ENCODE measurements at places on chromosomes 3 and 15.
A peak's percentile ranks its signal among the peaks of the same experiment; 100 is the strongest.

GRCh38 chr3:60048447-60048848 is 998.6 kb upstream of the CFAP20DC start:
- no peak for DNase-seq

GRCh38 chr3:87206635-87207034 is 20.5 kb upstream of the CHMP2B start:
- no peak for DNase-seq

- DNase-seq: peak; percentile 31
These were observed 39.2 kb downstream of the MBNL1 start for GRCh38 chr3:152307829-152308474.

- no peak for DNase-seq
These were observed 175.0 kb downstream of the RPLP1 start for GRCh38 chr15:69627548-69628158.

DNA sequence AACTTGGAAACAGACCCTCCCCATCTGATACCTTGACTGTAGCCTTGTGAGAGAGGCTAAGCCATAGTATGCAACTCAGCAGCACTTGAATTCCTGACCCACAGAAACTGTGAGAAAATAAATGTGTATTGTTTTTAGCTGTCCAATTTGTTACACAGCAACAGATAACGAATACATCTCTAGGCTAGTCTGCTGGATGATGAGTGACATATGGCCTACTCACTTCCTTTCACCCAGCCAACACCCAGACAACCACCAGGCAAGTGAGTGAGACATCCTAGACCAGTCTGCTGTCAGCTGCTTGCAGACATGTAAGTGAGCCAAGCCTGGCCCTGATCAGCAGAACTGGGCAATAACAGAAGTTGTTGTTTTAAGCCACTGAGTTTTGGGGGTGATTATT is 19.2 kb upstream of the SMAD6 start:
- DNase-seq: peak; percentile 40

GRCh38 chr3:136658946-136659682 is 93.1 kb downstream of the STAG1 start:
- DNase-seq: peak; percentile 79

- DNase-seq: peak; percentile 33
These were observed 40.5 kb downstream of the DPPA2 start for GRCh38 chr3:109275702-109276293.

GRCh38 chr3:9809615-9810432 is at the start of gene TTLL3:
Gene TTLL3 (plus strand): TSS chr3:9810262. CDS start chr3:9810662, 400 bp downstream.
- peak; percentile 64 for DNase-seq

DNA sequence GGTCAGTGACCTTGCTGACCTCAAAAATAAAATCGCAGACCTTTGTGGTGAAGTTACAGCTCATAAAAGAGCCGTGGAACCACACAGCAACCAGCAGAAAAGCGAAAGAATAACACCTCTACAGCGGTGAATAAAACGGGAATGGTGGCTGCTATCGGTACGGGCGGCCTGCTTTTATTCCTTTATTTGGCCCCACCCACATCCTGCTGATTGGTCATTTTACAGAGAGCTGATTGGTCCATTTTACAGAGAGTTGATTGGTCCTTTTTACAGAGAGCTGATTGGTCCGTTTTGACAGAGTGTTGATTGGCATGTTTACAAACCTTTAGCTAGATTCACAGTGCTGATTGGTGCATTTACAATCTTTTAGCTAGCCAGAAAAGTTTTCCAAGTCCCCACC is 80.7 kb upstream of the ATP10A start:
- no peak for DNase-seq

GRCh38 chr3:50542177-50543034 is 25.1 kb downstream of the C3orf18 start:
- DNase-seq: peak; percentile 41

GRCh38 chr15:31398677-31399301 is 72.2 kb downstream of the KLF13 start:
- DNase-seq: no peak

GRCh38 chr15:66849393-66849745 is 147.3 kb downstream of the SMAD6 start:
- DNase-seq: no peak

DNA sequence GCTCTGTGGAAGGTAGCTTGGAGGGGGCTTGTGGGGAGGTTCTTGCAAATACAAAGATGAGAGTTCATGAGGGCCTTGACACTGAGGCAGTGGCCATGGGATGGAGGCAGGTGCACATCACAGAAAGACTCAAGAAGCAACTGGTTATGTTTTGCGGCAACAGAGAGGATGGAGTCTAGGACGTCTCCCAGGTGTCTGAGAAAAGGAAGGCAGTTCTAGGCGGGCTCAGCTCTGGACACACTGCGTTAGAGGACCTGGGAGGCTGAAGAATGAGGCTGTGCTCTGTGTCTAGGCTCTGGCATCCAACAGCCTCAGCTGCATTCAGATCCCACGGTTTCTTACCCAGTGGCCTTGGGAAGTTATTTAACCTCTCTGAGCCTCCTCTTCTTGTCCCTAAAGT is 23.5 kb downstream of the NOX5 start:
- no peak for DNase-seq

DNA sequence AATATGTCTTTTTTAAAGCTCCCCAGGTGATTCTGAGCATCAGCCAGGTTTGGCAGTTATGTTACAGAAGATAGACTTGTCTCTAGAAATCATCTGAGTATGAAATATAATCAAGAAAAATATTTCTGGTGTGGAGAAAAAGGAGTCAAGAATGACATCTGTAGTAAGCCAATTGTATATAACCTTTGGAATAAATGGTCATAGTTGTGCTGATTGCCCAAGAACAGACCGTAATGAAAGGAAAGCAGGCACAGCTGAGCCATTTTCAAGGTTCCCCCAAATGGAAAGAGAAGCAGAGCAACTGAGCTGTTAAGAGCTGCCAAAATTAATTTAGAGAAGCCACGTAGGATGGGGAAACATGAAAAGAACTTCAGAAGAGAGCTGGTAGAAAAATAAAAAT is 26.6 kb downstream of the GOLM2 start:
- DNase-seq: no peak

DNA sequence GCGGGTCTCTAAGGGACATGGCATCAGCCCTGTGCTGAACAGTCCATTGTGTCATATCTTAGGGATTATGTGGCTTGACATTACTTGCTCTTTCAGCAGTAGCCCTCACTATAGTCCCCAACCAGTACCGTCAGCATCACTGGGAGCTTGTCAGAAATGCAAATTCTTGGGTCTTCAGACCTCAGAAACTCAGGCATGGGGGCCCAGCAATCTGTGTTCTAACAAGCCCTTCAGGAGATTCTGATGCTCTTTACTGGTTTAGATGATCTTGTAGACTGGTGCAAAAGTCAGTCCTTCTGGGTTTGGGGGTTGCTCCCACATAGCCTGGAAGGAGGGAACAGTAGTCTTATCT is 39.0 kb upstream of the TRAK1 start:
- no peak for DNase-seq

DNA sequence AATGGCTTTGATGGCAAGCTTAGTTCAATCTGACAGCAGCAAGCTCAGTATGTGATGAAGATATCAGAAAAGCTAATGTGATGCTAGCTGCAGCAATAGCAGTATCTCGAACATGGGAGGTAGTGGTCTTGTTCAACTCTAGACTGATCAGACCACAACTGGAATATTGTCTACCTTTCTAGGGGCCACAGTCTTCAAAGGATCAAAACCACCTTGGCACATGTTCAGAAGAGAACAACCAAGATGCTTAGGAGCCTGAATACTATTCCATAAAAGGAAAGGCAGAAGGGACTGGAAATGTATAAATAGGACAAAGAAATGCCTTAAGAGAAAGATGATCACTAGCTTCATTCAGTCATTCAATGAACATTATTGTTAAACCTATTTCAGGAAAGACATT is 2.3 kb downstream of the C3orf70 start:
- no peak for DNase-seq

DNA sequence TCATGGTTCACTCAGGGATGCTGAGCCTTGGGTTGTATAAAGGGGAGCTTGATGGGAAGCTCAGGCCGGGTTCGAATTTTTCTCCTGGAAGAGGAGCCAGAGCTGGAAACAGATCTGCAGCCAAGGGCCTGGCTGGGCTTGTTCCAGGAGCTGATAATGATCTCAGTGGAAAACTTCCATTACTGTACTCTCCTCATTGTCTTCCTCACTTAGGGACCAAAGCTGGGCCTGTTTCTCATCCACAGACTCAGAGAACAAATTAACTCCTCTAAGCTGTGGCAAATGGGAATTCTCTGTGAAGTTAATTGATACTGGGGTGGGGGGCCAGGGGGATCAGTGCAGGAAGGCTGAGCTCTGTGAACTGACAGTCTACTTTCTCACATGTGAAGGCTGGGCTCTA is 92.0 kb downstream of the PRICKLE2 start:
- DNase-seq: no peak

DNA sequence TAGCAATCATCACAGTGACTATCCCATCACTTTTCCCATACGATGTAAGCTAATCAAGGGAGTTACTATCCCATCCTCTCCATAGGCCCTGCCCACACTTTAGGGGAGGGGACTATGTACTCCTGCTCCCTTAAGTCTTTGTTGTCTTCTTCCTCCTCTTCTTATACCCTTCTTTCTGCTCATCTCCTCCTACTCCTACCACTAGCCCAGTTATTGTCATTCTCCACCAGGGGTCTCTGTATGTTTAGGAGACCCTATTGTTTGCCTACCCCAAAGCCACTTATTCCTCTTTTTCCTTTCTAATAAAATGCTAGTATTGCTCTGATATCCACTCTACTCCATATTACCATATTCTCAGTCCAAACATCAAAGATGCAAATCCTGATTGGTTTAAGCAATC is 27.8 kb downstream of the STAC start:
- DNase-seq: no peak

- peak; percentile 55 for DNase-seq
These were observed 79.3 kb downstream of the ATP10A start for GRCh38 chr15:25783607-25784540.

- DNase-seq: peak; percentile 99
These were observed 12.4 kb upstream of the CCDC80 start for GRCh38 chr3:112653209-112653871.

- DNase-seq: peak; percentile 86
These were observed 154.9 kb downstream of the KLHL25 start for GRCh38 chr15:85639752-85640381.

Measured in fibroblast of skin of abdomen (primary cell).